ELR (cell line): ENCODE measurements at places on chromosomes 2 and 18.

DNA sequence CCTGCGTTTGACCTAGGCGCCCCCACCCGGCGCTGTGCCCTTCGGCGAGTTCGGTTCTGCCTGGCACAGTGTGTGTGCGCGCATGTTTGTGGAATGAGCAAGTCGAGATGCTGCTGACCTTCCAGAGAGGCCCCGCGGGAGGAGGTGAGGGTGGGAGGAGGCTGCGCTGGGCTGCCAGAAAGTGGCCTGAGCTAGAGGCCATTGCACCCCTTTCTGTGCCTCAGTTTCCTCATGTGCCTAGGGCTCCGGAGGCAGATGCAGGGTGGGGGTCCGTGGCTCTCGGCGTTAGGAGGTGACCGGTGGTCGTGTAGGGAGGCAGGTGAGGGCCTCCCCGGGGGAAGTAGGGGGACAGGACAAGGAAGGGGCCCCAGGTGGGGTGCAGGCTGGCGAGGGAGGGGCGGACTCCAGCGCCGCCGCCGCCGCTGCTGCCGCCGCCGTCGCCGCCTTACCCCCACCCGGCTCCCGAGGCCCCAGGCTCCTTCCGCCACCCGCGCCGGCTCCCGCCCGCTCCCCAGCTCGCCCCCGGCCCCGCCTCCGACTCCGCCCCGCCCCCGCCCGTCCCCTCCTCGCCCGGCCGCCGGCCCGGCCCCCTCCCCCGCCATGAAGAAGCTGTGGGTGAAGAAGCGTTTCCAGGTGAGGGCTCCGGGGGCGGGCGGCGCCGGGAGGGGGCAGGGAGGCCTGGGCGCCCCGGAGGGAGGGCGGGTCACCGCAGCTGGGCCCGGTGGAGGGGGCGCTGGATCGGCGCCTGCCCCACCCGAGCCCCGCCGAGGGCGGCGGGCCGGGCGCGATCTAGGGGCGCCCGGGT, 7.0 kb downstream of the SPEG start:
- peak; percentile 76 for DNase-seq

DNA sequence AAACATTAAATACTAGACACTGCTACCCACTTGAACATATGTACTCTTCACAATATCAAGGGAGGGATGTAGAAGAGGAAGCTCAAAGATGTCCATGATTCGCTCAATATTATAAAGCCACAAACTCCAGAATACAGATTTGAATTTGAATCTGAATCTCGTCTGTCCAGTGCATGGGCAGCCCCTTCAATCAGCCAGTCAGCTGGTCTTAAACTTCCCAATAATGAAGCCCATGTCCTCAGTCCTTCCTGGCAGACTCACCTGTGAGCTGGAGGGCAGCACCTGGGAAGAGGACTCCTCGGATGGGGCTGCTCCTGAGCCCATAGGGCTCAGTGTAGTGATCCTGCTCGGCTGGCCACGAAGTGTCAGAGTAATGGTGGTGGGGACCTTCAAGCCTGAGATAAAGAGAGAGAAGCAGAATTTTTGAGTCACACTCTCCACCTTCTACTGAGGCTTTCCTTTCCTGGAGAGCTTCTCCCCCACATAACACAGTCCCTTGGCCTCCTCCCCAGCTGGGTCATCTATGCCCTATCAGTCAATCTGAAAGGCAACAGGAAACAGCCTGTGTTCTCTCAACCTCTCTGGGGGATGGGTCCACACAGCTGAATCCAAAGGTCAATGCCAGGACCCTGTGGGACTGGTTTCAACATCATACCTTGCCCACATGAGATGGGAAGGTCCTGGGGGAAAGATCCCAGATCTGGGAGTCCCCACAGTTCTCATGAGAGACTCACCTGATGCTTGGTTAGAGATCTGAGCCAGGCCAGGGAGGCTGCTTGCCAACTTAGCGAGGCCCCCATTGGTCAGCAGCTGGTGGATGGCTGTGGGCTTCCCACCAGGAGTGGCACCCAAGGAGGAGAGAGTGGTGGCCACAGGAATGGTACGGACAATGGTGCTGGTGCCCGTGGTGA, 36.5 kb downstream of the KANSL3 start:
- DNase-seq, result no peak

- DNase-seq, result peak; percentile 10
Measured at GRCh38 chr2:158809816-158810215, 14.7 kb downstream of the DAPL1 start.

- no peak for DNase-seq
Measured at GRCh38 chr18:23229472-23229871, 94.2 kb downstream of the CABLES1 start.

GRCh38 chr2:241617431-241618154, 19.4 kb downstream of the THAP4 start:
- DNase-seq, result no peak

GRCh38 chr2:12539776-12540562, 176.8 kb upstream of the TRIB2 start:
- DNase-seq, result no peak

DNA sequence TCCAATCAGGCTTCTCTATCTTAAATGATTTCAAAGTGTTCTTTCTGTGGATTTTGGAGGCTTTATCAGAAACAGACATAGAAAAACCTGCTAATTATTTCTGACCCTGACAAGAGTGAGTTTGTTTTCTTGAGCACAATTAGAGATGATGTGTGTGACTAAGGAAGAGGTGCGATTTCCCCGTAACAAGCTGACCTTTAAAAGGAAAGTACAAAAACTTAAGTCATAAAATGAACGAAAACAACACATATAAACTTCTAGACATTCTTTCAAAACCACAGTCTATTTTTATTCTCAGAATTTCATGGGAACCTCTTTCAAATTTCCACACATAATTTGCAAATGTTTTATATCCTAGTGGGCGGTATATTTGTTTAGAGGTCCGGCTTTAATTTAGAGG, 604.8 kb downstream of the CPS1 start:
- DNase-seq, result no peak

GRCh38 chr2:240999873-241000541, 1.6 kb downstream of the SNED1 start:
- DNase-seq, result no peak

- no peak for DNase-seq
Measured at GRCh38 chr2:17550907-17551306, 10.4 kb downstream of the VSNL1 start.

- DNase-seq, result no peak
Measured at GRCh38 chr2:109081374-109081773, 47.6 kb upstream of the SH3RF3 start.

GRCh38 chr2:56199492-56199891, 15.7 kb downstream of the CCDC85A start:
- DNase-seq, result peak; percentile 77

DNA sequence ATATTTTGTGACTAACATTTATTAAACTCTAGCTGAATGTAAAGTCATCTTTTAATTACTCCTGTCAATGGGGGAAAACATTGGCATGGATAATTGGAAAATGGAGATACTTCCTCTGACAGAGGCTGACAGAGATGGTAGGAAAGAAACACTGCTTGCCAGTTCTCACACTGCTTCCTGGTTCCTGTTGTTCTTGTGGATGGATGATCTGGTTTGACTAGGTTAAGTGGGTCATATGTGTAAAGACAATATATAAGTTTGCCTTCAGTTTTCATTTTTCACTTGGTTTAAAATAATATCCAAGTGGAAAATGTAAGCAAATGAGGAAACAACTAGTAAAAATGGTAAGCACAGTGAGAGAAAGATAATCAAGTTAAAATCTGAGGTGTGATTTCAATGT, 188.8 kb upstream of the CWC22 start:
- no peak for DNase-seq

DNA sequence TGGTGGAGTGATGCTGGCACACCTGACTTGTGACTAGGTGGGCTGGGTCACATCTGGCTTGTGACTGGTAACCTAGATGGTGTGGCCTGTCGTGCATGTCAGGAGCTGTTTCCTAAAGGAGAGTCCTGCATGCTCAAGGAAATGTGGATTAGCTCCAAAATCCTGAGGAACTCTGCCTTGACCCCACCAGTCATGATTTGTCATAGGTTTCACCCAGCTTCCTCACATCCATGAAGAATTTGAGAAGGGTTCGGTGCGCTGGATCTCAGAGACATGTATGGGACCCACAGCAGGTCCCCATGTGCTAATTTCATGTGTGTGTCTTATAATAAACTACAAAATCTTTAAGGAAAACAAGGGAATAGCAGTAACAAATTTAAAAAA, 107.2 kb downstream of the COL6A3 start:
- DNase-seq, result peak; percentile 67

- DNase-seq, result no peak
Measured at GRCh38 chr18:2148823-2149222, 422.5 kb downstream of the METTL4 start.

- DNase-seq, result peak; percentile 39
Measured at GRCh38 chr18:57621246-57621604, 411 bp downstream of the NARS1 start.

- no peak for DNase-seq
Measured at GRCh38 chr2:45731141-45731540, 79.7 kb downstream of the PRKCE start.

DNA sequence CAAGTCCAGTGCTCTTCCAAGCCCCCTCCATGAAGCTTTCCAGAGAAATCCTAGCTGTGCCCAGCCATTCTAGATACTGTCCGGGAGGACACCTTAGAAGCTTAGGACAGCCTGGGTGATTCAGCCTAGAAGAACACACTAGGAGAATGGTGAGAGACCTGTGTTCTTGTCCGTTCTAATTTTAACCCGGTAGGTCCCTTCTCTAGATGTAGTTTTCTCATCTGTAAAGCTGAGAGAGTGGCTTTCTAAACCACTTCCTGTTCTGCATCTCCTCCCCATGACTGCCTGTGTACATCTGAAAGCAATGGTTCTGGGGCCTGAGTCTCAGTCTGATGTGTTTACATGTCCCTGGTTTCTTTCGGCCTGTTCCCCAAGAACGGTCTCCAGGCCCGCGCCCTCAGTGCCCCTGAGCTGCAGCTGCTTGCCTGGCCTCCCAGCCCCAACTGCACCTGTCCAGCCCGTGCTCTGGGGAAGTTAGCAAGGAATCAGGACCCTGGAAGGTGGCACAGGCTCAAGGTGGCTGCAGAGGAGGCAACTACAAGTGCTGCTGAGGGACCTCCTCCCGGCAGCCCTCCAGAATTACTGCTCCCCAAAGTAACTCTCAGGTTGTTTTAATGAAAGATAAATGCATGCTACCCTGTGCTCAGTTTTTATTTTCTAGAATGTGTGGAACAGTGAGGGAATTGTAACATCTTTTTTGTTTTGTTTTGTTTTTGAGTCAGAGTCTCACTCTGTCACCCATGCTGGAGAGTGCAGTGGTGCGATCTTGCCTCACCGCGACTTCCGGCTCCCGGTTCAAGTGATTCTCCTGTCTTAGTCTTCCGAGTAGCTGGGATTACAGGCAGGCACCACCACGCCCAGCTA, 105.9 kb downstream of the LBH start:
- DNase-seq, result no peak

DNA sequence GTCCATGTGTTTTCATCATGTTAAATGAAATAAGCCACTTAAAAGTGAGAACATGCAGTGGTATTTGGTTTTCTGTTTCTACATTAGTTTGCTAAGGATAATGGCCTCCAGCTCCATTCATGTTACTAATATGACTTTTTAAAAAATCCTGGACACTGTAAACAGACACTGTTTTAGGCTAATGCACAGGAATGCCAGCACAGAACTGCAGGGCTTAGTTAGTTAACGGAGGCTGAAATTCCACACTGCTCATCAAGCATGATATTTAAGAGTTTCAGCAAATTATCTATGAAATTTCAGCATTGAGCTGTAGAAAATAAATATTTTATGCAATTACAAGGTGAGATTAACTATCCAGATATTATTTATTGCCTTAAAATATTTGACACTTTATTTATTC, 42.5 kb upstream of the PAX3 start:
- DNase-seq, result no peak

GRCh38 chr2:26395394-26395793, 6.3 kb upstream of the DRC1 start:
- DNase-seq, result no peak

DNA sequence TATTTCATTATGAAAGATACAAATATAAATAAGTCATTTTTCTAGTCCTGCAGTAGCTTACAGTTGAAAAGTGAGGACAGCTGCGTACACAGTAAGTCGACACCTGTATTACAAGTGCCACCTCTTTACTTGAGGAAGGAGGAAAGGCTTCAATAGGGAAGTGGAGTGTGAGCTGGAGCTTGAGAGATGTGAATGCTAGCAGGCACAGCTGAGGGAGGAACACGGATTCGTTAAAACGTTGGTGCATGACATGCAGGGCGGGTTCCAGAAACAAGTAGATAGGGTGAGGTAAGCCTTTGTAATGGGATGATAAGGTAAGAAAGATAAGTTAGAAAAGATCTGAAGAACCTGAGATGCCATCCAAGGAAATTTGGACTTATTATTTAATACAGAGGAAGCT, 98.1 kb upstream of the CSRNP3 start:
- no peak for DNase-seq

- peak; percentile 74 for DNase-seq
Measured at GRCh38 chr2:99389371-99389770, 52.2 kb downstream of the EIF5B start.

DNA sequence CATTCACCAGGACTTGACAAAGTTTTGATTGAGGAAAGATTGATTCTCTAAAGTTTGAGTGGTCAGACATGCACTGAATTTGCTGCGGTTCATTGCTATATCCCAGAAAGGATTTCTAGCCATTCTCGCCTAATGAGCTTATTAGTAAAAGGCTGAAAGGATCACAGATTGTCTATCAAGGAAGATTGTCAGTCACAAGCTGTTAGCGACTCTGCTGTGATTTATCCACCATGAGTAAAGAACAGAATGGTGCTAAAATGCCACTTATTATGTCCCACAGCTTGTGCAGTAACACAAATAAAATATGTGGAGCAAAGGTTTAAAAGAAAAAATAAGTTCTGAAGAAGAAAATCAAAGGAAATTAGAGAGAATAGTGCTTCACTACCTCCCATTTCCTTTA, 701.2 kb upstream of the CDH7 start:
- no peak for DNase-seq

DNA sequence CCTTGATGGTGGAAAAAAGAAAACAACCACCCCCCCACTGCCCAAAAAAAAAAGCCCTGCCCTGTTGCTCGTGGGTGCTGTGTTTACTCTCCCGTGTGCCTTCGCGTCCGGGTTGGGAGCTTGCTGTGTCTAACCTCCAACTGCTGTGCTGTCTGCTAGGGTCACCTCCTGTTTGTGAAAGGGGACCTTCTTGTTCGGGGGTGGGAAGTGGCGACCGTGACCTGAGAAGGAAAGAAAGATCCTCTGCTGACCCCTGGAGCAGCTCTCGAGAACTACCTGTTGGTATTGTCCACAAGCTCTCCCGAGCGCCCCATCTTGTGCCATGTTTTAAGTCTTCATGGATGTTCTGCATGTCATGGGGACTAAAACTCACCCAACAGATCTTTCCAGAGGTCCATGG, 28.0 kb downstream of the MAL start:
- DNase-seq, result no peak
